ENCODE measurements at places on chromosomes 11 and 22.

GRCh38 chr11:76391811-76392475, 10.8 kb downstream of the GVQW3 start:
- no peak for DNase-seq

DNA sequence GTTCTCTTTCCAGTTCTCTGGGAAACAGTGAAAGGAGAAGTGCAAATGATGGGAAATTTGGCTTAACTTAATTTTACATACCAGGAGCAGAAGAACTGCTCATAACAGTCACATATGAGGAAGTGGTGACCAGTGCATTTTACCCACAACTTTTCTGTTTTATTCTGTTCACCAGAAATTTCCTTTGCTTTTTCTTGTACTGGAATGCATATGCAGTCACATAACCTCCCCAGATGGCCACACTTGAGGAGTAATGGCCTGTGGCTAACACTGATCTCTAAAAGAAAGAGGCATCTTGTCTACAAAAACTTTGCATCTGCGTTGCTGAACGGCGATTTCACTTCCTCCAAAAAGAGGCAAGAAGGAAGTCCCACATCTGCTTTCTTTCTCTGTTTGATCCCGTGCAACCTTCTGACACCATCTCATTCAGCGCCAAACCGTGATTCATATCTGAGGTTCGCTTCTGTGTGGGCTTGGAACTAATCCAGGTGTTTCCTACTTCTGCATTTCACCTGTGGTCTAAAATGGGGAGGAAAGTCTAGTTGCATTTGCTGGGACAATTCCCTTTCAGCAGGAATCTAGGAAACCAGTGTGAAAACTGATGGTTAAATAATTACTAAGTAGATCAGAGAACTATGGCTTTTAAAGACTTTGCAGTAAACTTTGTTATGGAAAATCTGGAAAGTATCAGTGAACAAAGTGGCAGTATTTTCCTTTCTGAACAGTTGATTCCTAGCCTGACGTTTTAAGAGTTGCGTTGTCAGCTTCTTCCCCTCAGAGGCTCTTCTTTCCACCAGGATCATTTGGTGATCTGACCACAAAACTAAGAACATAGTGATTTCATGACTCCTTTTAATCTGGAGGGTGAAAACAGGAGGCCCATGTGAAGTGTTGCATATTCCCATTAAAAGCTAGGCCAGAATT, 4.2 kb upstream of the MPEG1 start:
- DNase-seq: no peak

DNA sequence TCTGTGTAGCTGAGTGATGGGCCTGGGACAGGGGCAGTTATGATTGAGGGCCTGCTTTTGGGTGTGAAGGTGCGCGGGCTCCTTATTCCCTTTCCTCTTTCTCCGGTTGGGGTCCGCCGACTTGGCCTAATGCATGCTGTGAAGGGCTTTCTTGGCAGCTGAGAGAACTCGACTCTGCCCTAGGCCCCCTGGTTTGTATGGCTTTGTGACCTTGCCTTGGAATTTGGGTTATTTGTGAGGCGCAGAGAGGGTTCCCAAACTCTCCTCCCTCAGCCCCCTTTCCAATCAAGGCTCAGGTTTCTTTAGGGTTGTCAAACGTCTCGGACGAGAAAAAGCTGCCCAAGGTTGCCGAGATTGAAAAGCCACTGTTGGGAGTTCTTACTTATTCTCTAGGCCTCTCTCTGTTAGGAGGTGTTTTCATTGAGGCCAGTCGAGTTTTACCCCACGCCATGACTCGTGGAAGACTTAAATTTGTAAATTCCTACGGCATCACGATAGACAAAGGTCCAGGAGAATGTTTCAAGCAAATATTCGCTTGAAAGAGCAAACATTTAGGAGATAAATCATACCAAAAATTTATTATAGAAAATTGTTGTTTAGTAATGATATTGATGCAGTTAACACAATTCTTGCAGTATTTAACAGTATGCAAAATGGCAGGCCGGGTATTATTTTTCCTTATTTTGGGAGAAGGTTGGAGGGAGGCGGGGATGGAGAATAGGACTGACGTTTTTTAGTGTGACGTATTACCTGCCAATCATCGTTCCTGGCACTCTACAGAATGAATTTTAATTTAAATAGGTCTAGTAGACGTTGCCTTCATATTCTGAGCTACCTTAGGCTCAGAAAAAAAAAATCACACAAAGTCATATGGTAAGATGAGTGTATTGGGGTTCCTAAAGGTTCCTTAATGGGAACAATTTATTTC, 689 bp downstream of the PDHX start:
- no peak for DNase-seq

GRCh38 chr11:9002920-9003572, 755 bp downstream of the NRIP3 start:
- no peak for DNase-seq

- DNase-seq: no peak
Observed at GRCh38 chr11:110022548-110022947, 70.6 kb upstream of the ZC3H12C start.

DNA sequence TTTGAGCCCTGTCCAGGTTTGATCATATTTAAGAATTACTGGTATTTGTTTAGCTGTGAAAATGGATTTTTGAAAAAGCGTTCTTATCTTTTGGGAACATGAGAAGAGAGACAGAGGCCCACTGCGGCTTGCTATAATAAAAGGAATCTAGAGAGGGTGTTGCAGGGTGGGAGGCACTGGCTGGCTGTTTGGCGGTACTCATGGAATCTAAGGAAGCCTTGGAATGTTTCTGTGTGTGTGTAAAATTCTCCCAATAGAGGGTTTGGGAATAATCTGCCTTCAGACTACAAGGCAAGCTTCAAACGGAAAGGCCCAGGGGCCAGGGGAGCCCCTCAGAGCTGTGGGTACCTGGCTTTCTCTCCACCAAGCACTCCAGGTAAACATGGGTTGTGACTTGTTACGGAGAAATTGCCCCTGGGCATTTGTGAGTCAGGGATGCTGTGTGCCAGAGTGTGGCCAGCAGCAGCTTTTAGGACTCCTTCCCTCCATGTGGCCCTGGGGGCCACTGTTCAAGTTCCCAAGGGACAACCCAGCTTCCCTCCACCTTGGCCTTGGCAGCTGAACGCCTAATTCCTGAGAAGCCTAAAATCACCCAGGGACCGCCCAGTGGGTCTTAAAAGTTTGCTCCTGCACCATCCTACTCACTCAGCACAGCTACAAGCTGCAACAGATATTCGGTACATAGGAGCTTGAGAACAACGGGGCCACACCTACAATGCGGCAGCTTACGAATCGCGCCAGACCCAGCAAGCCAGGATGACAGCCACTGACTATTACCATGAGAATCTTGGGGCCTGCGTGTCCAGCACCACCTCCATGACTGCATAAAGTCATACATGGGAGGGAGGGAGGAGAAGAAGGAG, 14.1 kb upstream of the SYT8 start:
- no peak for DNase-seq

- DNase-seq: no peak
Observed at GRCh38 chr22:45210577-45210976, 30.1 kb downstream of the KIAA0930 start.

- no peak for DNase-seq
Observed at GRCh38 chr11:35618497-35619115, 346 bp downstream of the FJX1 start.

DNA sequence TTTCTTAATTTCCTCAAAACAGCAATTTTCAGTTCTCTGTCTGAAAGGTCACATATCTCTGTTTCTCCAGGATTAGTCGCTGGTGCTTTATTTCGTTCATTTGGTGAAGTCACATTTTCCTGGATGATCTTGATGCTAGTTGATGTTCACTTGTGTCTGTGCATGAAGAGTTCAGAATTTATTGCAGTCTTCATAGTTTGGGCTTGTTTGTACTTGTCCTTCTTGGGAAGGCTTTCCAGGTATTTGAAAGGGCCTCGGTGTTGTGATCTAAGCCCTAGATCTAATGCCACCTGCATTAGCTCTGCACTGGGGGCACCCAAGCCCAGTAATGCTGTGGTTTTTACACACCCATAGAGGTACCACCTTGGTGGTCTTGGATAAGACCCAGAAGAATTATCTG, 228.9 kb downstream of the GUCY1A2 start:
- no peak for DNase-seq

- DNase-seq: no peak
Observed at GRCh38 chr11:3189196-3189843, 24.2 kb upstream of the OSBPL5 start.

- DNase-seq: no peak
Observed at GRCh38 chr11:66904055-66904454, 47.2 kb downstream of the LRFN4 start.

- no peak for DNase-seq
Observed at GRCh38 chr11:133693110-133693509, 152.2 kb downstream of the SPATA19 start.

- DNase-seq: no peak
Observed at GRCh38 chr11:69382131-69383128, 88.5 kb downstream of the MYEOV start.

DNA sequence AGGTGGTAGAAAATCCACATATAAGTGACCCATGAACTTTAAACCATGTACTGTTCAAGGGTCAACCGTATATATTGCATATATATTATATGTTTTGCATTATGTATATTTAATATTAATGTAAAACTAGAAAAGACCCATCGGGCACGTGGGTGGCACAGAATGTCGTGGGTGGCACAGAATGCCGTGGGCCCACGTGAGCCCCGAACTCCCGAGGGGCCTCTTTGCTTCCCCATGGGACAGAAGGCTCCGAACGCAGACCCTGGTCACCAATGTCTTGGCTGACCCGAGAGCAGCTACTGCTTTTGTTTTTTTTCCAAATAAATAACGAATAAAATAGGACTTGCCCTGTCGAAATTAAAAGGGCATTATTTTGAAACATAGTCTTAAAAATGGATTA, 415.4 kb downstream of the BRD1 start:
- DNase-seq: no peak

DNA sequence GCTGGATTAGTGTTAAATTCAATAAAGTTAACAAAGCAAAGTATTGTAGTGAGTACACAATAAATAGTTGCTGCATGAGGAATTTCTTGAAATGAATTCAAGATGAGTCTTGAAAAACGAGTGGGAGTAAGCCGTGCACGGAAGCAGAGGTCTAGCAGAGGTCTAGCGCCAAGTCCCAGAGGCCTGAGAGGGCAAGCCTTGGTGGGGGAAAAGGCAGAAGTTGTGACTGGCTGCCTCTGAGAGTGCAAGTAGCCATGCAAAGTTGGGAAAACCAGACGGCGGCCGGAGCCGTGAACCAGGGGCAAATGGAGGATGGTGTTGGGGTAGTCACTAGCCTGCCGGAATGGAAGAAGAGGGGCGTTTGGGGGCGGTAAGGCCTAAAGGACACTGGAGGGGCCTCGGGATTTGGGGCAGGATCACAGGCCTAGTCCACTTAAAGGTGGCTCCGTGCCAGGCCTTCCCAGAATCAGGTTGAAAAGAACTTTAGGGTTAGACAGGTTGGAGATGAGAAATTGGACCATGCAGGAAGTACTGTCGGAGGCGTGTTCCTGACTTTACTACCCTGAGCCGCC, 379 bp upstream of the SLC3A2 start:
- no peak for DNase-seq

GRCh38 chr11:62435846-62436660, 17.2 kb downstream of the SCGB1A1 start:
- no peak for DNase-seq

GRCh38 chr11:10604340-10604748, 35.9 kb upstream of the LYVE1 start:
- DNase-seq: no peak

GRCh38 chr11:112971195-112971594, 10.0 kb downstream of the NCAM1 start:
- no peak for DNase-seq

GRCh38 chr11:66708094-66708493, 20.9 kb downstream of the SPTBN2 start:
- DNase-seq: no peak

- DNase-seq: no peak
Observed at GRCh38 chr11:47399860-47400767, 8.3 kb upstream of the SLC39A13 start.

GRCh38 chr11:20754933-20755332, 85.5 kb downstream of the NELL1 start:
- no peak for DNase-seq

DNA sequence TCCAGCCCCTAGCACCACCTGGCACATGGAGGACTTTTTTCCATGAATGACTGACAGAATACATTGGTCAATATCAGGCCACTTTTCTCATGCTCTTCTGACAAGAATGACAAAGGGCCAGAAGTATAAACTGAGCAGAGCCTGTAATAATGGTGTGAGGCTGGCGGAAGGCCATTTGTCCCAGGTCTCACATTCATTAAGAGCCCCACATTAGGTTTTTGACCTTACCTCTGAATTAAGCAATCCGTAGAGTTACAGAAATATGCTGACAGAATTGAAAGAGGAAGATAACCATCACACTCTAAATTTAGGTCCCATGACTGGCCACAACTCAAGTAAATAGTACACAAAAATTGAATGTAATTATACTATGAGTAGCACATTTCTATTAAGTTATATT, 55.2 kb downstream of the SYT9 start:
- no peak for DNase-seq

- no peak for DNase-seq
Observed at GRCh38 chr22:47600281-47600680, 837.8 kb downstream of the TBC1D22A start.

Data from SK-N-MC (cell line).